OCI-M1 (cell line): ENCODE measurements at places on chromosomes 13 and 19.

DNA sequence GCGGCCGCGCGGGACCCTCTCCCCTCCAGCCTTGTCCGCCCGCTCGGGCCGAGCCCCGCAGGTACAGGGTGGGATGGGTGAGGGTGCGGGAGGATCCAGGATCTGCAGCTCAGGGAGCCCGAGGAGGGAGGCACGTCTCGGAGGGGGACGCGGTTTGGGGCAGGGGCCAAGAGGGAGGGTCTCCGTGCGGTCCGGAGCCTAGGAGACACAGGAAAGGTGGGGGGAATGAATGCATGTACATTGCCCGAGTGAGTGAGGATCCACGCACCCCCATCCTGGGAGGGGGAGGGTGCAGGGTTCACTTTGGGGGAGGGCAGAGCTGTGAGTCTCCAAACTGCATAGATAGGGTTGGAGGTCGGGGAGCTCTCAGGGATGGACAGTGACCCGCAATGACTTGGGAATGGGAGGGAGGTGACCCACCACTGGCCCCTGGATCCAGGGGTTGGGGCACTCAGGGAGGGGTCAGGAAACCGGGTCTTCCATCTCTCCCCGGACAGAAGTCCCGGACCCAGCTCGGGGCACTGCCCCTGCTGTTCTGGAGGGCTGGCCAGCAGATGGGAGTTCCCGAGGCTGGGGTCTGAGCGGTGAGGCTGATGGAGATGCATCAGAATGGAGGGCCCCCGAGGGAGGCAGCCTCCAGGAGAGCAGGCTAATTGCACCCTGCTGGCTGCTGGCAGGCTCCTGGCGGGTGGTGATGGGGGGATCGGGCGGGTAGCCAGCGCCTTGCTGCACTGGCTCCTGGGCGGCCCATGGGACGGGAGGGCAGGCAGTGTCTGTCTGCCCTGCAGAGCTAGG lies 547 bp downstream of the KCNN1 start:
- DNase-seq: no peak

- no peak for DNase-seq
Measured at GRCh38 chr19:3451451-3451866, 28.9 kb downstream of the SMIM24 start.

- DNase-seq: no peak
Measured at GRCh38 chr13:24905242-24905641, 141.3 kb downstream of the RNF17 start.

DNA sequence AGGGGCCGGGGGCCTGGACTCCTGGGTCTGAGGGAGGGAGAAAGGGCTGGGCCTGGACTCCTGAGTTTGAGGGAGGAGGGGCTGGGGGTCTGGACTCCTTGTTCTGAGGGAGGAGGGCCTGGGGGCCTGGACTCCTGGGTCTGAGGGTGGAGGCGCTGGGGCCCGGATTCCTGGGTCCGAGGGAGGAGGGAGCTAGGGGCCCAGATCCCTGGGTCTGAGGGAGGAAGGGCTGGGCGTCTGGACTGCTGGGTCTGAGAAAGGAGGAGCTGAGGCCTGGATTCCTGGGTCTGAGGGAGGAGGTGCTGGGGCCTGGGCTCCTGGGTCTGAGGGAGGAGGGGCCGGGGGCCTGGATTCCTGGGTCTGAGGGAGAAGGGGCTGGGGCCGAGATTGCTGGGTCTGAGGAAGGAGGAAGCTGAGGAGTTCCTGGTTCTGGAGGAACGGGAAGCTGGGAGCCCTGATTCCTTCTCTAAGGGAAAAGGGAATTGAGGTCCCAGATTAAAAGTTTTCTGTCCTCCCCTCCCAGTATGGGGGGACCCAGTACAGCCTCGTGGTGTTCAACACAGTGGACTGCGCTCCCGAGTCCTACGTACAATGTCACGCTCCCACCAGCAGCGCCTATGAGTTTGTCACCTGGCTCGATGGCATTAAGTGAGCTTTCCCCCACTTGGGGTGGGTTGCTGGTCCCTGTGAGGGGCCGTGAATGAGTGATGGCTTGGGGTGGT lies 721 bp downstream of the MED25 start:
- DNase-seq: peak; percentile 60

- DNase-seq: no peak
Measured at GRCh38 chr13:66098931-66099628, 1131.1 kb downstream of the PCDH9 start.

GRCh38 chr13:76934671-76935070 lies 13.6 kb upstream of the ACOD1 start:
- DNase-seq: no peak

- DNase-seq: no peak
Measured at GRCh38 chr13:56888455-56888854, 252.3 kb upstream of the PRR20A start.

- DNase-seq: no peak
Measured at GRCh38 chr13:67635754-67636153, 405.6 kb upstream of the PCDH9 start.

DNA sequence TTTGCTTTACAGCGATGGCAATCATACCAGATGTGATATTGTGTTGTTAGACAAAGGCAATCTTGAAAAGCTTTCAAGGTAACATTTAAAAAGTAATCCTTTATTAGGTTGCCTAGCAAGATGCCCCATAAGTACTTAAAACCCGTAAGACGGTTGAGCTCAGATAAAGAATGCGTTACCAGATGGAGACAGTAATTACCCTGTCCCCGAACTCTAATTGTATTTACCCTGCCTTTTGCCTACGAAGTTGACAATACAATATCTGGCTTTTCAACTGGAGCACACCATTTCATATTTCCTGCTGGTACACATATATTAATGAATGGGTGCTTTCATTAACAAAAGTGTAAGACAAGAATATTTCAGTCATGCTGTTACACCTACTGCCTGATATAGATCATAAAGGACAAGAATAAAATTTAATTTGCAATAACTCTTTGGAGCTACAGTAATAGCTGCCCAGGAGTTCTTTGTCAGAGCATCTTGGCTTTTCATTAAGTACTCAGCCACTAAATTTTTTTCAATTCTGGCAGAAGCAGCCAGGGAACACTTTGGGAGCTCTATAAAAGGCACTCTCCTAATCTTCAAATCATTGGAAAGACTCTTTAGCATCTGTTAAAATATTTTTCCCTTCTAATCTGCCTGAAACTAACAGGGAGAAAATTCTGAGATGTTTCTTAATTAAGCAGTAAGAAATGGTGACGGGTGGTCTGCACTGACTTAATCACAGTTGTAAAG lies 63.8 kb downstream of the DCT start:
- DNase-seq: no peak
